ENCODE measurements at places on chromosomes 1 and 21.
A peak's percentile ranks its signal among the peaks of the same experiment; 100 is the strongest.

- peak; percentile 53 for DNase-seq
Observed at GRCh38 chr1:220300442-220301121, 28.3 kb upstream of the RAB3GAP2 start.

DNA sequence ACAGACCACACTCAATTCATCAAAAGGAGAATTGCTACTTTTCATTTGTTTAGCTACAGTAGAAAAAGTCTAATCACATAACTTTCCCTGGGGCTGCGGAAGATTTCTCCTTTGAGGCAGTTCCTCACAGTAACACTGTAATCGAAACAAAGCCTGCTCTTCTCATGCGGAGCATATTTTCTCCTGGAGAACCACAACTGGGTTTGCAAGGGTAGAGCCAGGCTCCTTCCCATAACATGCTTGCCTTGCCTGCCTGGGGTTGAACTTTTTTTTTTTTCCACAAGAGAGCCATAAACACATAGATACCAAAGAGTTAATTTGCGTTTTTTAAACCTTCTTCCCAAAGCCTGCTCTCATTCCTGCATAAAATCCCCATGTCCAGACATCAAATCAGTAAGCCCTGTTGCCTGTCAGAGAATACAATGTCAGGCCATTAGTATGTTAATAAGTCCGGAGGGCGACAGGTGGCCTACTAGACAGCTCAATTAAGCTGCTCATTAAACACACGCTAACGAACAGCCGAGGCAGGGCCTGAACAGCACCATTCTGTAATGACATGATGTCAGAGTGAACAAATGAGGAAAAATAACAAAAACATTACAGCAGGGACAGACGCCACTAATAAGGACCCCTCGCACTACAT is 107.1 kb upstream of the OLIG2 start:
- DNase-seq: no peak

DNA sequence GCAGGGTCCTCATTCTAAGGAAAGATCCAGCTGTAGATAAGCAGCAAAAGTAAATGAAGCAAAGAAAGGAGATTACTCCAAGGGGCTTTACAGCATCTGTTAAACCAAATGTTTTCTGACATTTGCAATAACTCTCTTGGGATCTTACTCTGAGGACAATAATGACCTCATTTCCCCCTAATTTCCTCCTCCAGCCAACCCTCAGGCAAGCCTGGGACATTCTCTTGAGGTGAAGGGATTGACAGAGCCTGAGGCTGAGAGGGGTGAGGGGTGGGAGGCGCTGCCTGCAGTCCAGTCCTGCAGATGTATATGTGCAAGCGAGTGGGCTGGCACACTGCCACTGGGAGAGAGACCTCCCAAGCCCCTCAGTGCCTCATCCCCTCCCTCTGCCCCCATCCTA is 40.5 kb upstream of the NEK2 start:
- DNase-seq: no peak

- no peak for DNase-seq
Observed at GRCh38 chr1:155177192-155177917, 3.7 kb downstream of the TRIM46 start.

DNA sequence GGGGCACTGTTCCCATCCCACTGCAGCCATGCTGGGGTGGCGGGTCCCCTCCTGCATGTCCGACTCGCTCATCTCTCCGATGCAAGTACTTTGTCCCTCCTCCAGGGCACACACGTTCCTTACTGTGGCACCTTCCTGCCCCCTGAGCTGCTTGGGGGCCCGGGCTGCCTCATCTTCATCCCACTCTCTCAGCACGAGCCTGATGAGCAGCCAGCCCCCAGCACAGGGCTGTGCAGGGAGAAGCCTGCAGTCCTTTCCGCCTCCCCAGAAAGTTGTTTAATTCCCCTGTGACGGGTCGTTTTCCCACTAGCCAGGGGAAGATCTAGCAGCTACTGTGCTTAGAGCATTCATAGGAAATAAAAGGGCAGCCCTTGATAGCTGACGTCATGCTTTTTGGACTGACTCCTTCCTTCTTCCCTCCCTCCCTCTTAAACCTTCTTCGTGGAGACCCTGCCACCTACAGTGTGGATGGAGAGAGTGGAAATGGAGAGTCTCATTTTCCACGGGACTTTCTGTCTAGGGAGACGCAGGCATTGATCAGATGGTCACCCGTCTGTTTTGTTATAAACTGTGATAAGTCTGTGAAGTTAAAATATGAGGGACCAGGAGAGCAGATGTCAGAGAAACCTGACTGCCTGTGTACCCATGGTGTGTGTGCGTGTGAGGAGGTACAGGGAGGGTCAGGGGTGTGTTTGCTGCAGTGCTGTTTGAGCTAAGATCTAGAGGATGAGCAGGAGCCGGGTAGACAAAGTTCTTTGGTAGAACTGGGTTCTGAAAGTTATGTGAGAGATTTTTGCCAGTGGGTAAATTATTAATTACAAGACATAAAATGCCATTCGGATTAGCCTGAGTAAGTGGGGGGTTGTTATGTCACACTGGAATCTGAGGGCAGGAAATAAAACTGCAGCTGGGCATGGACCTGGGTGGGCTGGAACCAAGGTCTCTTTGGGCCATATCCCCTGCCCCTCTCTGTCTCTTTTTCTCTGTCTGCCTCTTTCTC is 34.3 kb downstream of the GPR137B start:
- DNase-seq: peak; percentile 46

Data from renal cortex interstitium (tissue), 15 donors.